ENCODE measurements at places on chromosomes 11 and 22. TPM values are rescaled to one million over a fixed set of nuclear protein-coding genes. Genes with fewer than 3 reads are reported as not detected.

DNA sequence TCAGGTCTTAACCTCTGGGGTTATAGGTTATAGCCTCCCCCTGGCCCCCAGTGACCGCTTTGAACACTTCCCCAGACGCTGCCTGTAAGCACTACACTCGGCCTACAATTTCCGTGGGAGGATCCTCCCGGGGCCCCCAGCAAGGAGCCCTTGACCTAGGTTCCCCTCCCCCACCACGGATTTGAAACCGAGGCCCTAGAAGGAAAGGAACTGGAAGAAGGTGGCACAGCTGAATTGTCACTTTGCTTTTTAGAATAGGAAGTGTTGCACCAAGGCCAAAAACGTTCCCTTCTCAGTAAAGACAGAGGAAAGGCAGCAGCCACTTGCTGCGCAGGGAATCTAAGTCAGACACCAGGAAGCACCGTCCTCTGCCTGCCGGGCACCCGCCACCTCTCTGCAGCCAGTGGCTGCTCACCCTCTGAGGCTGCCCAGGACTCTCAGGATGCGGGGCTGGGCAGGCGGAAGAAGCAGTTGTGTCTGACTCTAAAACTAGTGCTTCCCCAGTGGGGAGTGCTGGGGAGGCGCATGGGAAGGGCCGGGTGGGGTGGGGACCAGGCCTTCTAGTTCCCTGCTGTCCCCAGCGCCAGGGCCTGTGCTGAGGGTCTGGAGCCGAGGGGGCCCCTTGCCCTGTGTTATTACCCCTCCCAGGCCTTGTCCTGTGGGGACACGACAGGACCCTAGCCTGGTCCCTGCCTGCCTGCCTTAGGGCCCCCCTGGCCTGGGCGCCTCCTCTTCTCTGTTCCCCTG, 7.9 kb upstream of the FLRT1 start:
- DNase-seq = no peak

DNA sequence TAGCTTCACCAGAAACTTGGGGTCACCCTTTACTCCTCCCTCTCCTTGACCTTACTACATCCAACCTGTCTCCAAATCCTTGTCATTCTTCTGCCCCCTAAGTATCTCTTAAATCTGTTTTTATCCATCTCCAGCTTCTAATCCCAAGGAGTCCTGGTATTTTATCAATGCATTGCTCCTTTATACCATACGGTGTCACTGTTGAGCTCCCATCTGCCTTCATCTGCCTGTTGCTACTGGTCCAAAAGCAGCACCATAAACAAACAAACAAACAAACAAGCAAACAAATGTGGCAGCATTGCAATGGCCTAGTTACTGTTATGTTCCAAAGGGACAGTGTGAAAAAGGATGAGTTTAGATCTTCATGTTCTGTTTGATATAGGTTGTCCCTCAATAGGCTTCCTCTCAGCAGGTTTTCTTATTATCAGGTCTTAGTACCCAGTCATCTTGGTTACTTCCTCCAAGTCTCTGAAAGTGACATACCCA, 34.2 kb downstream of the DNHD1 start:
- peak; percentile 50 for DNase-seq

GRCh38 chr11:125413226-125413625, 82.8 kb downstream of the FEZ1 start:
- no peak for DNase-seq

DNA sequence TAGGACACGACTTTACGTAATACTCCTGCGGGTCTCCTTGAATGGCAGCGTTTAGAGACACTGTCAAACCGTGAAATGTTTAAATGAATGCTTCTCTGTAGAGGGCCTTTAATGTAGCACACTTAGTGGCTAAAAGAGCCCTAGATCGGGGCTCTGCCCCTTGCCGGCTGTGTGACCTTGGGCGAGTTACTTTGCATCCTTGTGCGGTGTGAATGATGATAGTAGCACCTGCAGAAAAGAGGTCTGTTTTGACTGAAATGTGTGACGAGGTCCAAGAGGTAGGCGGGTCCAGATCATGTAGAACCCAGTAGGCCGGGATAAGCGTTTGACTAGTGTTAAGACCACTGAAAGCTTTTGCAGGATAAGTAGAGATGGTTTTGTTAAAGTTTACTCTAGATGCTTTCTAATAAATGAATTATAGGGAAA, 866 bp downstream of the MED17 start:
- DNase-seq = no peak

DNA sequence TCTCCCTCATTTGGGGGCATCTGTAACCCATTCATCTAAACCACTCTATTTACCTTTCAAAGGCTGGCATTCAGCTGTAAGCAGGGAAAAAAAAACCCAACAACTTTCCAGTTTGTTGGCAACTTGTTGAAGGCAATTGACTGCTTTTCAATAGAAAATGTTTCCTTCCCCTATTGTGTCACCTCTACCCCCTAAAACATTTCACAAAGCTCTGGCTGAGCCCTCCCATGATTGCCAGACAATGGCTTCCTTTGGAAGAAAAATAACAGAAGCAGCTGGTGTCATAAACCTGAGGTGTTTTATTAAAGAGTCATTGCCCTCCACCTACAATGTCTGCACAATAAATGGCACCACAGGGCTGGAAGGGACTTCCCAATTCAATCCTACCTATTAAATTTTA, 22.1 kb upstream of the PSMA1 start:
- DNase-seq = no peak

DNA sequence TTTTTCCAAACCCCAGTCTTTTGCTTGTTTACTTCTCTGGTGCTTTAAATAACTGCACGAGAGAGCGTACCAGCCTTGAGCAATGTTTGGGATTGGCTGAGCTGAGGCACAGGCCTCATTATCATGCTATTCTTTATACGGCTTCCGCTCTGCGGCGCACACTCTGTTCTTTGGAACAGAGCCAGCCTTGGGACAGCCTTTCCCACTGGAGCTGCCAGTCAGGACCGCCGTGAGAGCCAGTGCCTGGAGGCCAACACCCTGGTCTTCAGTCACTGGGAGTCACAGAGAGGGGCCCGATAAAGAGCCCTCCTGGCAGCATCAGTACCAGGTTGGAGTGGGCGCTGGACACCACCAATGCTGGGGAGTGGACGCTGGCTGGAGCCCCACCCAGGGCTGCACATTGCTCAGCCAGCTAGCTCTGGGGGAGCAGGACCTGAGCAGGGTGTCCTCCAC, 125.6 kb downstream of the BCR start:
- no peak for DNase-seq

DNA sequence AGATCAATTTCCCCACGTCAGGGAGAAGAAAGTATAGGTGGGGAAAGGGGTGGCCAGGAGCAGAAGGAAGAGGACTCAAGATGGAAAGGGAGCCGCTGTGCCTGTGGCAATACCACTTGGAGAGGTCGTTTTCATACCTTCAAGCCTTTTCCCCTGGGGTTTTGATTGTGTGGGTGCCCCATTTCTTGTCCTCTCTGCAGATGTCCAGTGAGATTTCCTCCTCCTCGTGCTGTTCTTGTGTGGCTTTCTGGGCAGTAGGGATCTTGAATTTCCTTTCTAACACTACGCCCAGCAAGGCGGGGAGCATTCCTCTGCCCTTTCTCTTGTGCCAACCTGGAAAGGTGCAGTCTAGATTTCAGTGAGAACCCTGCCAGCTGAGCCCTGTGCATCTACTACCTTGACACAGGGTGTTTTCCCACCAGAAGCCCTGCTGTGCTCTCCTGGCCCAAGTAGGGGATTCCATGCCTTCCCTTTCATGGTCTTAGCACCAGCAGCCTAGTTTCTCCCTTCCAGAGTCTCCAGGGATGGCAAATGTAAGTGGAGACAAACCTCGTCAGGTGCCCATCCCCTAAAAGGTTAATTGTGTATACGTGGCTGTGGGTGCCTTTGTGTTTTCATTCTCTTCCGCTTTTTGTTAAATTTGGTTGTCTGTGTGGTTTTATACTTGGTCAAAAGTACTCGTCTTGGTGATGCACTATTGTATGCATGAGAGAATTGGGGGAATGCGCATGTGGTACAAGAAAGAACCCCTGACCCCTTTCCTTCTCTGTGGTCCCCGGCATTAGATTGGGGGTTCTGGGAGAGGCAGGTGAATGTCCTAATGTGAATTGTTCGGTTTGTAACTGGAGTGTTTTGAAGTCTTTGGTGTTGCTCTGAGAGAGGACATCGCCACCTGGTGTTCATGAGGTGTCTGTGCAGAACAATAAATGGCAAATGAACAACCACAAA, 71.4 kb upstream of the MPEG1 start:
- peak; percentile 61 for DNase-seq

DNA sequence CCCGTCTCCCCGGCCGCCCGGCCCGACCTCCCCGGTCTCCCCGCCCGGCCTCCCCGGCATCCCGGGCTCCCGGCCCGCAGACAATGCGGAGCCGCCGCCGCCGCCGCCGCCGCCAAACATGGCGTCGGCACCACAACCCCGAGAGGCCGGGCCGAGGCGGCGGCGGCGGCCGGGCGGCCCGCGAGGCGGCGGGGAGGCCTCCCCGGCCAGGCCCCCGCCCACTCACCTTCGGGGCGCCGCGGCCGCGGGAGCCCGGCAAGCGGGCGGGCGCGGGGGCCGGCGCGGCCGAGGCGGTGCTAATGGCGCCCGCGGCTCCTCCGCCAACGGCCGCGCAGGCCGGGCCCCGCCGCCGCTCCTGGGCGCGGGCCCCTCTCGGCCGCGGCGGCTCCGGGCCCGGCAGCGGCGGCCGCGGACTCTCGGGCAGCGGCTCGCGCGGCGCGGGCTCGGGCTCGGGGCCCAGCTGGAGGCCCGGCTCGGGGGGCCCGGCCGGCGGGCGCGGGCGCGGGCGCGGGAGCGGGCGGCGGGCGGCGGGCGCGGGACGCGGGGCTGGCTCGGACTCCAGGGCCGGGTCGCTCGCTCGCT, 311 bp downstream of the BRD1 start:
- no peak for DNase-seq

DNA sequence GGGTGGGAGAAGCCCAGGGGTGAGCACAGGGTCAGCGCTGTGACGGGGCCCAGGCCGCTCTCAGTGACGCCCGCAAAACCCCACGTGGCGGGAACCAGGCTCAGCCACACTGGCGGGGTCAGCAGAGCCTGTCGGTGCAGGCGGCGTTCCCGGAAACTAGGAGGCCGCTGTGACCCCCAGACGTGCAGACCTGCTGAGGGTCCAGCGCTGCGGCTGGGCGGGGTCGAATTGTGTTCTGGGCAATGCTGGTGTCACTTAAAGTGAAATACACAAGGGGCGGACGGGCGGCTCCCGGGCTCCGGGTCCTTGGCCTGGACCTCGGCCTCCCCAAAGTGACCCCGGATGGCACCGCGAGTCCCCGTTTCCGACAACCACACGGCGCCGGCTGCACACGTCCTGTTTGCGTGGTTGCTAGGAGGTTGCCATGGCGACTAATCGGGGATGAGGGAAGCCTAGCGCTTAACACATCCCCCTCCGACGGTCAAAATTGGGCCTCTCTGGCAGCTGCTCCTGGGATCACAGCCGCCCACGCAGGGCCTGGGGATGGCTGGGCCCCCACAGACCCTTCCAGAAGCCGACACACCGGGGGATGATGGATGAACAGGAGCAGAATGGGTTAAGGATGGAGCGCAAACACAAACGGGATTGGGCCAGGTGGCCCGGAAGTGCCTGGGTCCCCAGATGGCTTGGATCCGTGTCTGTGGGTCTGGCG, 81.7 kb upstream of the PRR5 start:
- DNase-seq = peak; percentile 67

- DNase-seq = no peak
These were observed 70.1 kb downstream of the CYB5R2 start for GRCh38 chr11:7603031-7603781.

- no peak for DNase-seq
These were observed 27.3 kb downstream of the INTS4 start for GRCh38 chr11:77967121-77967520.

DNA sequence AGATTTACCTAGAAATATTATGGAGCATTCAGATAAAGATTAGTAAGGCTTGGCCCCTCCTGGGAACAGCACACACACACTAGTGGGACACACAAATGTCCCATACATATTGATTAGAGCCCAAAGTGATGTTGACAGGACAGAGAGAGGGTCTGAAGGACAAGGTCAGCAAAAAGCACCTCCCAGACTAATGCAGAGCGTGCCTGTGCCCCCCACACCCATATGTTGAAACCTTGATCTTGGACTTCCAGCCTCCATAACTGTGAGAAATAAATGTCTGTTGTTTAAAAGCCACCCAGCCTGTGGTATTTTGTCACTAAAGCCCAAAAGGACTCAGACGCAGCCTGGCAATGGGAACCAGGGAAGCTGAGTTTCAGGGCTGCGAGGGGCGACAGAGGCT, 27.6 kb downstream of the LRFN4 start:
- DNase-seq = no peak

DNA sequence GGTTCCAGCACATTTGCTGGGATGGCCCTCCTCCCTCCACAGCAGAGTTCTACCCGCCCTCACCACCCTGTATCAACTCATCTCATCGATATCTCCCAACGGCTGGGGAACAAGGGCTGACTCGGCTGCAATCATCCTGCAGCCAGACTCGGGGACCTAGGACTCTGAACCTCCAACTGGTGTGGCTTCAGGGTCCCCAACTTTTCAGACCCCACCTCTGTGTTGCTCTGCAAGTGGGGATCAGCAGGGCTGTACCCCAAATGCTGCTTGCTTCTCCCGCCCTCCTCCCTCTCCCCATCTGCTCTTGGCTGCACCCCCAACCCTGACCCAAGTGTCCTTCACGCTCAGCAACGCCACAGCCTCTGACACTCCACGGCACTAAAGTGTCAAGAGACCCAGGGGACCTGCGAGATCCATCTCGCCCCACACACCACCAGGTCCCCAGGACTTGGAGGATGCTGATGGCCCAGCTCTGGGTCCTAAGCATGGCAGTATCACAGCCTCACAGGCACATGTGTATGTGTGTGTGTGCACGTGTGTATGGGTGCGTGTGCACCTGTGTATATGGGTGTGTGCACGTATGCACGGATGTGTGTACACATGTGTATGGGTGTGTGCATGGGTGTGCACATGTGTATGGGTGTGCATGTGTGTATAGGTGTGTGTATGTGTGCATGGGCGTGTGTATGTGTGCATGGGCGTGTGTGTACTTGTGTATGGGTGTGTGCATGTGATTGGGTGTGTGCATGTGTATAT, 26.4 kb downstream of the KCNQ1 start:
- no peak for DNase-seq

- DNase-seq = no peak
These were observed 31.2 kb downstream of the POU2AF3 start for GRCh38 chr11:111329306-111330204.

- no peak for DNase-seq
These were observed 19.6 kb upstream of the SEPTIN5 start for GRCh38 chr22:19694696-19695095.

The AGBL2 gene
- total RNA-seq = 11.0 TPM

The KIAA1671 gene
- 3.3 TPM for total RNA-seq

The CCDC116 gene
- not detected for total RNA-seq

The ZNF280A gene
- not detected for total RNA-seq

The PRODH gene
- not detected for total RNA-seq
